ENCODE measurements at places on chromosomes 11 and 22.

DNA sequence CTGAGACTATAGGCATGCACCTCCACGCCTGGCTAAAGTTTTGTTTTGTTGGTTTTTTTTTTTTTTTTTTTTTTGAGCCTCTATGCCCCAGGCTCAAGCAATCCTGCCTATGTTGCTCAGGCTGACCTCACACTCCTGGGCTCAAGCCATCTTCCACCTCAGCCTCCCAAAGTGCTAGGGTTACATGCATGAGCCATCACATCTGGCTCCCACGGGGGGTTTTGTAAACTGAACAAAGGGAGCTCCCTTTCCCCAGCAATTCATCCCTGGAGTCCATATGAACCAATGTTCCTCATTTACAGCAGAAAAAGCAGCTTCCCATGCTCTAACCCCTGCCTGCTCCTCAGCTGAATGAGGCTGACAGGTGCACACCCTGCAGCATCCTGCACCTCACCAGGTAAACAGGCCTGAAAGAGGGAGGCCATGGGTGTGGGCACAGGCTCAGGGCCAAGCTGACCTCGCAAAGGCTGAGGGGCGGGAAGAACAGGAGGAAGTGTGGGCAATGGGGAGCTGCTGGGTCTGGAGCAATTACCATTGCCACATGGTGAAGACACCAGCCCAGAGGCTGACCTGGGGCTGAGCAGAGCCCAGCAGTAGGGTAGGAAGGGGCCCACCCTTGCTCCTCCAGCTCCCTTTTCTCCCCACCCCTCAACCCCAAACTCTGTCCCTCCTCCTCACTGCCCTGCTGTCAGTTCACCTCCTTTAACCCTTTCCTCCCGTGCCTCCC lies 58.2 kb downstream of the RBX1 start:
- DNase-seq: peak; percentile 74

DNA sequence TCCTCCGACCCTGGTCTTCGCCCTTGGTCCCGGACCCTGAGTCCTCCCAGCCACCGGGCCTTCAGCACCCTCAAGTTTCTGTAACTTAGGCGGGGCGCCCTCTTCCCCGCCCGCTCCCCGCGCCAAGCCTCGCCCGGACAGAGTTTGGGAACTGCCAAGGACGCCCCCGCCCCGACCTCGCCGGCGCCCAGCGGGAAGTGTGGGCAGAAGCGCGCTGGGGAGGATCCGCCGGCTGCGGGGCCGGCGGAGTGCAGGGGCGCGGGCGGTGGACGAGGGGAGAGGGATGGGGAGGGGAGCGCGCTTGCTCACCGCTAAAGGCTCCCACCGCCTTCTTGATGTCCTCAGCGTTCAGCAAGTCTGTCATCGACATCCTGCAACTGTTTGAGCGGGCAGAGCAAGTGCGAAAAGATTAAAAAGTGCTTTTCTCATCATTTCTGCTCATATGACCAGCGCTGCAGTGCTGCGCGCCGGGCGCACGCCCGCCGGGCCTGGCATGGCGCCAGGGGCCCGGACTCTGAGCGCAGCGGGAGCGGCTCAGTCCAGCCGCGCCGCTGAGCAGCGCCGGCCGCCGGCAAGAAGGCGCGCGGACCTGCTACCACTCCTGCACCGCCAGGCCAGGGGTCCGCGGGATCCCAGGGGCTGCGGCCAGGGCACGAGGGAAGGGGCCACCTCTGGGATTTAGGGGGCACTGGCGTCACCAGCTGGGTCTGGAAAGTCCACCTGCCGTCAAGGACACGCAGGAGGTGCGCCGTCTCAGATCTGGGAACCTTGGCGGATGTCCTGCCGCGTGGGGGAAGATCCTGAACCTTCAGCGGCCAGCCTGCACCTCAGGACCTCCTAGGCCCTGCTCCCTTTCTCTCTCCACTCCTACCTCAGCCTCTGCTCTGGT lies at the start of gene PVALB:
Gene PVALB, minus strand, starts transcription at position 400 of the 889 bp plus-strand sequence. Its CDS starts 30 bp downstream, at position 370.
- DNase-seq: peak; percentile 73

- DNase-seq: no peak
These were observed 1.6 kb upstream of the RPS19BP1 start for GRCh38 chr22:39534092-39534506.

DNA sequence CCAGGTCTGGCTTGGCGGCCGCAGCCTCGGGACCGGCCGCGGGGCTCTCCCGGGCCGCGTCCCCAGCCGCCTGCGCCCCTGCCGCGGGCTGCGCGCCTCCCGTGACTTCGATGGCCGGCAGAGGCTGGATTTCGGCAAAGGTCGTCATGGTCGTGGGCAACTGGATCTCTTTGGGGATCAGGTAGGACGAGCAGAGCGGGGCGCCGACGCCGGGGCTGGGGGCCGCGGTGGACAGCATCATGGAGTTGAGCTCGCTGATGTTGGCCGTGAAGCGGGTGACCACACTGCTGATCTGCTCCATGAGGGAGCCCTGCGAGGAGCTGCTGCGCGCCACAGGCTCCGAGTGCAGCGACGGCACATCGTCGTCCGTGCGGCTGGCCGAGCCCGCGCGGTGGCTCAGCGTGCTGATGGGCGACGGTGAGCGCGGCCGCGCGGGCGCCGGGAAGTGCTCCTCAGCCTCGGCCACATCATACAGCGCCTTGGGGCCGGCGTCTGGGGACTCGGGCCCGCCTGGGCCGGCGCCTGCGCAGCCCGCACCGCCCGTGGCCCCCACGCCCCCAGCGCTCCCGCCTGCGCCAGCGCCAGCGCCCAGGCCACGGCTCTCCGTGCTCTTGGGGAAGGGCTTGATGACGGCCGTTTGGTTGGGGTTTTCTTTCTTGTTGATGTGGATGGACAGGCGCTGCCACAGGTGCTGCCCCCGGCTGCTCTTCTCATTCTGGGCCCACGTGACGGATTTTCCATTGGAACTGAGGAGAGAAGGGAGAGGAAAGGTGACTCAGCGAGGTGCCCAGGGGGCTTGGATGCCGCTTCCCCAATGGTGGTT lies 171.4 kb upstream of the CTSC start:
- DNase-seq: no peak

- no peak for DNase-seq
These were observed 66.5 kb downstream of the CCDC34 start for GRCh38 chr11:27296497-27296896.

DNA sequence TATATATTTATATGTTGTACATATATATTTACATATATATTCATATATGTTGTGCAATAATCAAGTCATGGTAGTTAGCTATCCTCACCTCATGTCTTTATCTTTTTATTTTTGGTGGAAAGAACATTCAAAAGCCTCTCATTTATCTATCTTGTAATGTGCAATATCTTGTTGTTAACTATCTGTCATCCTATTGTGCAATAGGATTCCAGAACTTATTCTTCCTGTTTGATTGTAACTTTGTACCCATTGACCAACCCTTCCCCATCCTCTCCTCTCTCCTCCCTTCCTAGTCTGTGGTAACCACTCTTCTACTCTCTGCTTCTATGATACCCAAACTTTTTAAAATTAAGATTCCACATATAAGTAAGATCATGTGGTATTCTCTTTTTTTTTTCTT lies 115.6 kb upstream of the PDGFD start:
- DNase-seq: no peak

DNA sequence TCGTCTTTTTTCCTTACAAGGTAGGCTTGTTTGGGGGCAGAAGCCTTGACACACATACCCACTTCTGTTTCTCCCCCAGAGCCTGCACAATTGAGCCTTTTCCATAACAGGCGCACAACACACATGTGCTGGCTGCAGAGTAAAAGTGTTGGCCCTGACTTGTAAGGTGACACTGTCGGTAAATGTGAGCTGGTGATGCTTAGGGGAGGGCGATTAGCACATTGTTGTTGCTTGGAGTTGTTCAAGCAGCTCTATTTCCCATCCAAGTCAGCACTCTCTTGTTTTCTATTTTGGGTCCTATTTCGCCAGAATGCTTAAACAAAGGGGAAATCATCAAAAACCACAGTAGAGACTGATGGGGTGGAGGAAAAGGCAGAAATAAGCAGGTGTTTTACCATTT lies 51.9 kb upstream of the PTPRJ start:
- DNase-seq: peak; percentile 72

DNA sequence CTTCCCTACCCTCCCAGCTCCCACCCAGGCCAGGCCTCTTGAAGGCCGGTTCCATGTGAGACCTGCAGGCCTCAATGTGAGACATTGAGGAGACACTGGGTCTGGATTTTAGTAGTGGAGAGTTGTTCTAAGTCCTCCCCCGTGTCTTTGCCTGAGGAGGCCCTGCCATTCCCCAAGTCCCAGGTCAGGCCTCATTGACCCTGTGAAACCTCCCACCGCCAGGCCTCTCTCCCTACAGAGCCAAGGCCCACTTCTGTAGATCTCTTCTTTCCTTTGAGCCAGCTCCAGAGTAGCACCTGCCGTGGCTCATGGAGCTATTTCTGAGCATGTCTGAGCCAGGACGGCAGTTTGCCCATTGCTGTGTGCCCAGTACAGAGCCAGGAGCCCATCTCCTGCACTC lies 1419.6 kb downstream of the TBC1D22A start:
- DNase-seq: no peak

All from inflammatory macrophage (primary cell).